ENCODE measurements at places on chromosomes 1 and 21.

GRCh38 chr1:35571263-35571662 lies 1.9 kb upstream of the TFAP2E start:
- DNase-seq: no peak

- no peak for DNase-seq
Observed at GRCh38 chr1:2300851-2301606, 72.9 kb downstream of the SKI start.

DNA sequence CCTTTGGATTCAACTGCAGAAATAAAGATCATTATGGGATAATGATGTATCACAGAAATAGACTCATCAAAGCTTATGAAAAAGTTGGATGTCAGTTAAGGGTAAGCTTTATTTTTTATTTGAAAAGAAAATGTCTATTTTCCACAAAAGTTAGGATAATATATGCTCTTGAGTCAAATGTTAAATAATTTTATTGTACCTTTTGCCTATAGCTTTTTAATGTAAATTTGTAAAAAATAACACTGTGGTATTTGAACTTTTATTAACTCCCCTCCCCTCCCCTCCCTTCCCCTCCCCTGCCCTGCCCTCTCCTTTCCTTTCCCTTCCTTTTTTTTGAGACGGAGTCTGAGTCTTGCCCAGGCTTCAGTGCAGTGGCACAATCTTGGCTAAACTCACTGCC lies 24.9 kb downstream of the MORC3 start:
- no peak for DNase-seq

GRCh38 chr21:35637431-35637830 lies 422.9 kb downstream of the SETD4 start:
- no peak for DNase-seq

DNA sequence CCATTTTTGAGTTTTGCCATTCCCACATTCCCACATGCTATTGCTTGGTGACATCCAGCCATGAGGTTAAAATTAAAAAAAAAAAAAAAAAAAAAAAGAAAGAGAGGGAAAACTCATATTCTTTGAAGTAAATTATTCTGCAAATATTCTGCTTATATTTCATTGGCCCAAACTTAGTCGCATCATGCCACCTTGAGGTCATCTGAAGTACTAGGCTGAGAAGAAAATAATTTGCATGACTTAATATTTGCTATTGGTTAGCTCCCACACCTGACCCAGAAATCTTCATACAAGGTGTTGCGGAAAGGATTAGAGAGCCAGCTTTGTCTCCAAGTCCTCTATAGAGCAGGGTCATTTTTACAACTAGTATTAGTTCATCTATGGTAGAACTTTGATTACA lies 2206.0 kb downstream of the MRPL39 start:
- DNase-seq: peak; percentile 36

DNA sequence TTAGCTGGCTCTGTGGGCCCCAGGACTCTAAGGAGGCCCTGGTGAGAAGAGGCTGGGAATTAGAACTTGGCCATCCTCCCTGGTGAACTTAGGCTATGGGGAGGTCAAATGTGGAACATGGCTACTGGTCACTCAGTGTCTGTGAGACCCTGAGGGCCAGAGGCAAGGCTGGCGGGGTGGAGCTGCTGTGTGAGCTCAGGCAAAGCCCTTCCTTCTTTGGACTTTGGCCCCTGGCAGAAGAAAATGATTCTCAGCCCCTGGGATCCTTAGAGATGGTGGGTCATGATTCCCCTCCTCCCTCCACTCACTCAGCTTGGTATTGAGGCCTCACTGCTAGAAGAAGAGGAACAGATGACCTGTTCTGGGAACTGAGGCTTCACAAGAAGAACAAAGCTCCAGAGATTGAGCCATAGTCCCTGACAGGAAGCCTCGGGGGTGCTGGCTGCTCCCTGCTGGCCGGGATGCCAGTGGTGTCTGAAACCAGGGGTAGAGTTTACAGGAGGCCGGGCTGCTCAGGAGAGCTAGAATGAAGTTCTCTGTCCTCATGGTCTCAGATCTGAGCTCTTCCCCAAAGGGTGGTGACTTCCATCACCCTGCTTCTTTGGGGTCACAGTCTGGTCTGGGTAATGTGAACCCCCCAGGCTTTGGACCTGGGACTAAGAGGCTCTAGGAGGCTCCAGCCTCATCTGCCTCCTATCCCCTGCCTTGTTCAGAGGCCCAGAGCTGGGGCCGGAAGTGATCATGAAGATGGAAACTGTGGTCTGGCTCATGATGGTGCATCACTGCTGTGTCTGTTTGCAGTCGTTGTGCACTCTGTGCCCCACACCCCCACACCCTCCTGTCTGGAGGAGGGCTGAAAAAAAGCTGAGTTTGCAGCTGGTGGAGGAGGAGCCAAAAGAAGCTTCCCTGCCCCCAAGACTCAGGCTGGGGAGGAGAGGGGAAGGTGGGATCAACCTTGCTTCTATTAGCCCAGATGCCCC lies 905 bp downstream of the BTBD19 start:
- DNase-seq: no peak
